Activated CD4-positive, alpha-beta memory T cell treated with anti-CD3 and anti-CD28 coated beads, Interleukin-2, amount 10 ng/mL, durations not matched to agents 7 days and 5 days (primary cell): ENCODE measurements at places on chromosomes 6 and 20.
A peak's percentile ranks its signal among the peaks of the same experiment; 100 is the strongest.

DNA sequence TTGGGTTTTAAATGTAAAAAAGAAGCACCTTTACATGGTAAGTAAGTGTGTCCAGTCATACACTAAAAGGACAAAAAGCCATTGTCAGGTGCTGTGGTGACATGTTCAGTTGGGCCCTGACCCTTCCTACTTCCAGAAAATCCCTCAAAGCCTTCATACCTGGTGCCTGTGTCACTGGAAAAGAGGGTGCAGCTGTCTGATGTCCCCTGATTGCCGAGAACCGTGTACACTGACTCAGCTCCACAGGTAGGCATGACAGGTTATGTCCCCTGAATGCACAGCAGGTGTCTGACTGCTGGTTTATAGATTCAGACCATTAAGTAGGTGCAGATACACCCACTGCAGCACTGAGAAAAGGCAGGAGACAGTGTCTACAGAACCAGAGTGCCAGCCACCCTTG lies 99.1 kb downstream of the FOXC1 start:
- H3K4me3 ChIP-seq, result no peak overlapping the region
- H3K4me1 ChIP-seq, result no peaks in the 10 kb centered on the region
- DNase-seq, result no peak
- H3K36me3 ChIP-seq, result no peaks in the 10 kb centered on the region
- no peaks in the 10 kb centered on the region for H3K27me3 ChIP-seq
- H3K27ac ChIP-seq, result no peak overlapping the region

- no peaks in the 10 kb centered on the region for H3K4me1 ChIP-seq
- no peaks in the 10 kb centered on the region for H3K36me3 ChIP-seq
- DNase-seq, result no peak
- H3K27ac ChIP-seq, result no peak overlapping the region
- H3K4me3 ChIP-seq, result no peak overlapping the region
Observed at GRCh38 chr20:55052459-55052858, 577.1 kb downstream of the DOK5 start.

GRCh38 chr6:21053612-21054011 lies 519.4 kb downstream of the CDKAL1 start:
- no peak overlapping the region for H3K4me3 ChIP-seq
- H3K36me3 ChIP-seq, result peaks cover 10% of the 10 kb centered on the region
- peaks cover 2% of the 10 kb centered on the region for H3K4me1 ChIP-seq
- H3K27ac ChIP-seq, result no peak overlapping the region
- DNase-seq, result no peak
- no peaks in the 10 kb centered on the region for H3K27me3 ChIP-seq

DNA sequence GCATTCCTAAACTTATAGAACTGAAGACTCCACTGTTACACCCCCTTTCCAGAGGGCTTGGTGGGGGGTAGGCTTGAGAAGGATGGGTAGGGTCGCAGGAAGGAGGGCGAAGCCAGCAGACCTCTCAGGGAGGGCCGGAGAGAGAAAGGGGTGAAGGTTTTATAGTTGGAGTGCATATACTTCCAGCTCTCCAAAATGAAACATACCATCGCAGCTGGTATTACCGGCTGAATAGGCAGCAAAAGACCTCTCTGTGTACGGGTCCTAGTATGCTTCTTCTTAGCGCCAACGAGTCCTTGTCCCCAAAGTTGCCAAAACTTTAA lies 1.0 kb upstream of the VGLL2 start:
- peaks cover 10% of the 10 kb centered on the region for H3K4me1 ChIP-seq
- no peak for DNase-seq
- peaks cover 80% of the 10 kb centered on the region for H3K27me3 ChIP-seq
- no peak overlapping the region for H3K27ac ChIP-seq
- peak overlapping the region; percentile 57 for H3K4me3 ChIP-seq
- no peaks in the 10 kb centered on the region for H3K36me3 ChIP-seq

DNA sequence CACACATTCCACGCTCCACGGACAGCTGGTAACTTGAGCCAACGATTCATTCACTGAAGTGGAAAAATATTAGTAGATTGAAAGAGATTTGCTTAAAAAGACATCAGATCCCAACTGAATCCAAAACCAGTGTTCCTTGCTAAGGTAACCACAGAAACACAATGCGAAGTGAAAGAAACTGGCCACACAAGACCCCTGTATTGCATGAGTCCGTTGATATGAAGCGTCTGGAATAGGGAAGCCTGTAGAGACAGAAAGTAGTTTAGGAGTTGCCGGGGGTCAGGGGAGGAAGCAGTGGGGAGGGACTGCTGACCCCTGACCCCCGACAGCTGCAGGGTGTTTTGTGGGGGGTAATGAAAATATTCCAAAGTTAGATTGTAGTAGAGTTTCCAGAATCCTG lies 10.0 kb downstream of the PCK1 start:
- H3K27me3 ChIP-seq, result peaks cover 21% of the 10 kb centered on the region
- no peak for DNase-seq
- no peaks in the 10 kb centered on the region for H3K36me3 ChIP-seq
- no peaks in the 10 kb centered on the region for H3K4me1 ChIP-seq
- no peak overlapping the region for H3K4me3 ChIP-seq

DNA sequence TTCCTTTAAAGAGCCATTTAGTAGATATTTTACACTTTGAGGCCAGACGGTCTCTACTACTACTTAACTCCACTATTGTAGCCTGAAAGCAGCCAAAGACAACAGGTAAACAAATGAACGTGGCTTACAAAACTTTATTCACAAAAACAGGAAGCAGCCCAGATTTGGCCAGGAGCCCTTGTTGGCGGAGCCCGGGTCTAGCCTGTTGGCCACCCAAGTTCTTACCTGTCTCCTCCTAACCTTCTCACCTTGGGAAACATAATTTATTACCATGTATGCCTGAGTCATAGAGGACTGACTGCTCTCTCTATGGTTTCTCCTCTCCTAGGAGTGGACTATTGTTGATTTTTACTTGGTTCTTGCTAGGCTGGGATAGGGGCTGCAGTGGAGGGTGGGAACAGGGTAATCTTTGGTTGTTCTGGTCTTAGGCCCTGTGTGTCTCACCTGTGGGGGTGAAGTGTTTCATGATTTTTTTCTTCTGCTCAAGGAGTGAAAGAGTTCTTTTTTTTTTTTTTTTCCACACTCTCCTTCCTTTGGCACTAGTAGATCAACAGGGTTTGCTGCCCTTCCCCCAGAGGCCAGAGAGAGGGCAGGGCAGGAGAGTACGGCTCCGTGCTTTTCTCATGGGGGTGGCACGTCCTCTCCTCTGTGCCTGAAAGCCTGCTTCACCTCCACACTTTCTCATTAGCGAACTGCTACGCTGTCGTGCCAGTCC lies 90.0 kb downstream of the RPP40 start:
- H3K27ac ChIP-seq, result no peak overlapping the region
- H3K4me3 ChIP-seq, result no peak overlapping the region
- peaks cover 13% of the 10 kb centered on the region for H3K4me1 ChIP-seq
- H3K27me3 ChIP-seq, result no peaks in the 10 kb centered on the region

GRCh38 chr6:16540804-16541752 lies 220.2 kb downstream of the ATXN1 start:
- H3K4me3 ChIP-seq, result no peak overlapping the region
- H3K36me3 ChIP-seq, result peaks cover 30% of the 10 kb centered on the region
- no peaks in the 10 kb centered on the region for H3K27me3 ChIP-seq
- no peak overlapping the region for H3K27ac ChIP-seq
- H3K4me1 ChIP-seq, result peaks cover 28% of the 10 kb centered on the region

DNA sequence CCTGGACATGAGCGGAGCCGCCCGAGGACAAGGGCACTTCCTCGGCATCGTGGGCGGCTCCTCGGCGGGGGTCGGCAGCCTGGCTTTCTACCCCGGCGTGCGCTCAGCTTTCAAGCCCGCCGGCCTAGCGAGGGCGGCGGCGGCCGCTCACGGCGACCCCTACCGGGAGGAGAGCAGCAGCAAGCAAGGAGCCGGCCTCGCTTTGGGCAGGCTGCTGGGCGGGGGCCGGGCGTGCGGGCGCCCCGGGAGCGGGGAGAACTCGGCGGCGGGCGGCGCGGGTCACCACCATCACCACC lies 6.7 kb downstream of the PRDM13 start:
- H3K27ac ChIP-seq, result no peak overlapping the region
- H3K27me3 ChIP-seq, result peaks cover 77% of the 10 kb centered on the region

DNA sequence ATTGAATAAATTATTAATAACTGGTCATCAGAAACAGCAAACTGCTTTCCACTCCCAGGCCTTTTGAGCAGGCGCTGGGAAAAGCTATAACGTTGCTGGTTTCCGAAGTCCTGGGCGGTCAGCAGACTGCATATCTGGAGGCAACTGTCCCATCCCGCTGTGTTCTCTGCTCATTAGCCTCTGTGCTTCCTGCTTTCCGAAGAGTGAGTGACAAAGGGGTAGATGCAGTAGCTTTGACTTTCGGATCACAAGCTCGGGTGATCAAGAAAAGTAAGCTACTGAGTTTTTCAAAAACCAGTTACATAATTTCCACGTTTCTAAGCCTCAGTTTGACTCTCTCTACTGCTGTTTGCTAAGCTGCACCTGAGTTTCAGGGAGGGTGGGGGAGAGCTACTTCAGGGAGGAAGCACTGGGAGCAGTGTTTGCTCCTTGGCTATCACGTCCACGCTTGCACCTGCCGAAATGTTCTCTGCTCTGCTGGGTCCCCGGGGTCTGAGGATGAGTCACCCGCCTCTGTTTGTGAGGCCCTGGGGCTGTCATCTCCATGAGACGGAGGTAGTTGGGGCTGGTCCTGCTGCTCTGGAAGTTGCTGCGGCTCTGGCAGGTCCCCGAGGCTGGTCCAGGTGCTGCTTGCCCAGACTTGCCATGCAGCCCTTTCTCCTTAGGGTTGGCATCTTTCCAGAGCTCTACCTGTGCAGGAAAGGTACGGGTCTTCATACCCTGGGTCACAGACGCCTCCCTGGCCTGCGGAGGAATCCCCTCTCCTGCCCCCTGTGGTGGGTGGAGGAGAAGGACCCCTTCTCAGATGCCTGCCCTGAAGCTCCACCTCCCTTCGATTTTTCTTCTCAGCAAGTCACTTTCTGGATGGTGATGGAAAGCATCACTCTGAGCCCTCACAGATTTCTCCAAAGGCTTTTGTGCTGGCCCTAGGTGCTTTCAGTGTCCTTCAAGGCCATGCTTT lies 220.0 kb downstream of the QKI start:
- no peak for DNase-seq
- H3K4me3 ChIP-seq, result no peak overlapping the region
- H3K4me1 ChIP-seq, result no peaks in the 10 kb centered on the region
- H3K27me3 ChIP-seq, result peaks cover 10% of the 10 kb centered on the region
- no peak overlapping the region for H3K27ac ChIP-seq
- H3K36me3 ChIP-seq, result no peaks in the 10 kb centered on the region

- no peaks in the 10 kb centered on the region for H3K27me3 ChIP-seq
- DNase-seq, result no peak
- H3K4me1 ChIP-seq, result no peaks in the 10 kb centered on the region
- no peaks in the 10 kb centered on the region for H3K36me3 ChIP-seq
Observed at GRCh38 chr6:67393356-67393755, 1241.7 kb upstream of the ADGRB3 start.

DNA sequence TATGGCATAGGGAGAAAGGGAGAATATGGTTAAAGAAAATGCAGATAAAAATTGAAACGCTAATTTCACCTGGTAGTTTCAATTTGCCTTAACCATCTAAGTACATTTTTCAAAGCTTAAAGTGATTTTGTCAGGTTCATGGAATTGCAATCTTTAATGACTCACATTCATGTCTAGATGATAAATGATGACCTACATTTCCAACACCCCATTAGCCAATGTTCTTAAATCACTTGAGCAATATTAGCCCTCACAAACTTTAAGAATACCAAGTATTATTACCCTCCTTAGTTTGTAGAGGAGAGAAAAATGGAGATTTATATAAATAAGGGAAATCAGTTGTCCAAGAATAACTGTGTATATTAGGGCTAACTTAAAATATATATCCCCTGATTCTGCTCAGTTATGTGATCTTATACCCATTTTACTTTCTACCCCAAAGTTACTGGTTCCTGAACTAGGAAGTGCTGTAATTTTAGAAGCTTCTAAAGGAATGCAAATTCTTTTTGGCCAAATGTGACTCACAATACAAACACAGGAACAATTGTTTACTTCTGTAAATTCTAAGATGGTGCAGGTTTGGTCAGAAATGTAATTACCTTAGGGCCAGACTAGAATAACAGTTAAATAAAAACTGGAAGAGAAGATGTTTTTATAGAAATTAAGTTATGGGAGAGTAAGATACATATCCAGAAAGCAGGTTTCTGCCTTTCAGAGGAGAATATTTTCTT lies 34.5 kb downstream of the TPBG start:
- no peaks in the 10 kb centered on the region for H3K4me1 ChIP-seq
- no peak for DNase-seq
- H3K27ac ChIP-seq, result no peak overlapping the region
- no peaks in the 10 kb centered on the region for H3K27me3 ChIP-seq
- no peak overlapping the region for H3K4me3 ChIP-seq
- H3K36me3 ChIP-seq, result no peaks in the 10 kb centered on the region

DNA sequence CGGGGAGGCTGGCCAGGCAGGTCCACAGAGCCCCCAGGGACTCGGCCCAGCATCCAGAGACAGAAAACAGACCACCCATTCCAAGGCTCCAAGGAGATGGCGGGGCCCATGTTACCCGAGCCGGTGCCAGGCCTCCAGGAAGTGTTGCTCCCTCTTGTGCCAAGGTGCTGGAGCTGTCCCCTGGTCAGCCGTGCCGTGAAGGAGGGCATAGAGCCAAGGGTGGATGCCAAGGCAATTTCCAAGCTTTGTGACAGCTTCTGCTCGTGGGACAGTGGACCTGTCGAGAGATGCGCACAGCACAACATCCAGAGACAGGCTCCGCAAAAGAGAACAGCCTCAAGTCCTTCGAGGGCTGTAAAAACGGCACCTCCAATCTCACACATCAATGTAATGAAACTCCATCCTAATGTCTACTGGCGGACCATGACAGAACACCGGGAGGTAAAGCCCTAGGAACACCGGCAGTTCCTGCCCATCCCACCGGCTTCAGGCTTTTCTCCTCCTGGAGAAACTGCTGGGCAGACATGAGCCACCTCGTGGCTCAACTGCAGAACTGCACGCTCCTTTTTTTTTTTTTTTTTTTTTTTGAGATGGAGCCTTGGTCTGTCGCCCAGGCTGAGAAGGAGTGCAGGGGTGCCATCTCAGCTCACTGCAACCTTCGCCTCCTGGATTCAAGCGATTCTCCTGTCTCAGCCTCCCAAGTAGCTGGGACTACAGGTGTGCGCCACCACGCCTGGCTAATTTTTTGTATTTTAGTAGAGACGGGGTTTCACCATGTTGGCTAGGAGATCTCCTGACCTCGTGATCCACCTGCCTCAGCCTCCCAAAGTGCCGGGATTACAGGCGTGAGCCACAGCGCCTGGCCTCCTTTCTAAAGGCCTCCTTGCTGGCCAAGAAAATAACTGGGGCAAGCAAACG lies 30.9 kb upstream of the AVP start:
- peak; percentile 22 for DNase-seq
- no peaks in the 10 kb centered on the region for H3K27me3 ChIP-seq
- peaks cover 18% of the 10 kb centered on the region for H3K36me3 ChIP-seq
- H3K4me1 ChIP-seq, result peaks cover 5% of the 10 kb centered on the region

- H3K4me1 ChIP-seq, result no peaks in the 10 kb centered on the region
- H3K4me3 ChIP-seq, result no peak overlapping the region
- no peaks in the 10 kb centered on the region for H3K36me3 ChIP-seq
Observed at GRCh38 chr6:97029056-97029455, 104.5 kb downstream of the KLHL32 start.

- H3K27ac ChIP-seq, result no peak overlapping the region
- DNase-seq, result no peak
- peaks cover 53% of the 10 kb centered on the region for H3K36me3 ChIP-seq
- no peaks in the 10 kb centered on the region for H3K27me3 ChIP-seq
- H3K4me1 ChIP-seq, result peaks cover 21% of the 10 kb centered on the region
Observed at GRCh38 chr6:45548657-45549515, 171.2 kb upstream of the SUPT3H start.

GRCh38 chr20:3728354-3728753 lies 4.1 kb upstream of the HSPA12B start:
- H3K4me3 ChIP-seq, result no peak overlapping the region
- H3K4me1 ChIP-seq, result peaks cover 7% of the 10 kb centered on the region
- peaks cover 59% of the 10 kb centered on the region for H3K27me3 ChIP-seq
- no peak overlapping the region for H3K27ac ChIP-seq
- H3K36me3 ChIP-seq, result no peaks in the 10 kb centered on the region
